ENCODE measurements at places on chromosomes 4 and X. TPM values are rescaled to one million over a fixed set of nuclear protein-coding genes. Genes with fewer than 3 reads are reported as not detected.
A peak's percentile ranks its signal among the peaks of the same experiment; 100 is the strongest.

DNA sequence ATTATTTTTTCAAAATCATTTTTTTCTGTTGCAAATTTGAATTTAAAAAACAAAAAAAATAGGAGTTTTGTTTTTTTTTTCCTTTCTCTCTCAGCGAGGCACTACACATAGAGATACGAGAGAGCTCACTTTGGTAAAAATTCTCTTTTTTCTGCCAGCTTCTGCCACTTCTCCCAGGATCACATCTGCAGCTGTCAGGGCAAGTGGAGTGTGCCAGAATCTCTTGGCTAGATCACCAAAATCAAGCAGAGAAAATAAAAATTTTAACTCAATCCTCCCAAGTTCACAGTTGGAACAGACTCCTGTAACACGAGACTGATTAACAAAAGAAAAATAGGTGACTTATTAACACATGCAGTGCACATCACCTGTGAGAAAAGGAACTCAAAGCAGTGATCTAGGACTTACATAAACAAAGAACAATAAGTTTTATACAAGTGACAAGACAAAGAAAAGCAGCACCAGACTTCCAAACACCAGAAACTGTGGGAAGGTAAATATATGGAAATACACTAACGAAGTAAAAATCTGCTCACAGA is 213.2 kb upstream of the ZFP42 start:
- no peak for DNase-seq

DNA sequence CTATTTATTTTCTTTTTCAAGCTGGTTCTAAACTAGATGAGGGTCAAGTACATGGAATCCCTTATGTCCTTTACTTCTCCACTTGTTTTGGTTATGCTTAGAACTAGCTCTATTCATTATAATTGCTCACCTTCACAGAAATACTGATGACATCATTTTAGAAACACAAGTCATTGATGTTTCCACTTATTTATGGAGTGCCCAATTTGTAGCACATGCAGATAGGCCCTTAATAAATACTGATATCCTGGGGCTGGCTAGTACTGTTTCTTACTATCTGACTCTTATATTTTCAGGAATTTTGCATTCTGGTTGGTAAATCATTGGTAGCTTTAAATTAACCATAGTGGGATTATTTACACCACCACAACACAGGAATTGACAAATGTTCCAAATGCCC is 112.2 kb downstream of the NAA11 start:
- no peak for DNase-seq

- no peak for DNase-seq
These were observed 2.7 kb upstream of the MAML3 start for GRCh38 chr4:140156529-140157171.

NALF2 gene
- 0.46 TPM for total RNA-seq

DNA sequence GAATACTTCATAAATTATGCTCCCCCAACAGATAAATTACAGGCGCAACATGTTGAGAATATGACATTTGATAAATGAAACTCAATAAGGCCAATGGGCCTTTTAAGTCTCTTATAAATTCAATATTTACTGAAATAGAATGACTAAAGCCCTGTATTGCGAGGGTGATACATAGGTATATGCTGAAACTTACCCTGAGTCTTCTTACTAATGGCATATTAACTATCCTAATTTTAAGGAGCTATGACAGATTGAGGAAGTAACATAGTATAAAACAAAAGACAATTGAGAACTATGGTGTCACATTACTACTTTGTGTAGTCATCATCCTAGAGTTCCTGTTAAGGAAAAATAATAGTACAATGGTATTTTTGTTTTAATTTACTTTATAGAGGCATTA is 440.7 kb downstream of the IL15 start:
- no peak for DNase-seq

GRCh38 chr4:24979554-24979953 is 51.2 kb downstream of the LGI2 start:
- DNase-seq, result no peak

GRCh38 chrX:133776072-133776471 is 209.3 kb downstream of the GPC3 start:
- DNase-seq, result peak; percentile 1

SNX25 gene
- 17.7 TPM for total RNA-seq

GRIA3 gene
- not detected for total RNA-seq

TCEANC gene
- total RNA-seq, result 3.4 TPM

QRFPR gene
- not detected for total RNA-seq

GRCh38 chr4:25938366-25938765 is 24.3 kb downstream of the SMIM20 start:
- no peak for DNase-seq

DNA sequence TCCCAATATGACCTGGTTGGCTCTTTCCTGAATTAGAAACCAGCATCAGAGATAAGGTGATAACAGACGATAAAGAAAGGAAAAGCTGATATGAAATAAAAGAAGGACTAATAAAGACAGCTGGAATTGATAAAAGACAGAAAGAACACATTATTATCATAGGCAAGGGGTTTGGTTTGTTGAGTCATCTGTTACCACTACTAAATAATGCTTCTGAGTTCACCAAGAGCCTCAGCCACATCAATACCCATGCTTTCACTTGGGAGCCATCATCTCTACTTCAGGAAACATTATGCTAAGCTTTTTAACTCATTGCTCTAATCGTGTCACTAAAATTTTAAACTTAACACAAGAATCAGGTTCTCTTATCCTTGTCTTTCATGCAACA is 27.6 kb downstream of the ANXA5 start:
- no peak for DNase-seq

Measured in CD8-positive, alpha-beta memory T cell (primary cell).